ENCODE measurements at places on chromosomes 7 and 10.

DNA sequence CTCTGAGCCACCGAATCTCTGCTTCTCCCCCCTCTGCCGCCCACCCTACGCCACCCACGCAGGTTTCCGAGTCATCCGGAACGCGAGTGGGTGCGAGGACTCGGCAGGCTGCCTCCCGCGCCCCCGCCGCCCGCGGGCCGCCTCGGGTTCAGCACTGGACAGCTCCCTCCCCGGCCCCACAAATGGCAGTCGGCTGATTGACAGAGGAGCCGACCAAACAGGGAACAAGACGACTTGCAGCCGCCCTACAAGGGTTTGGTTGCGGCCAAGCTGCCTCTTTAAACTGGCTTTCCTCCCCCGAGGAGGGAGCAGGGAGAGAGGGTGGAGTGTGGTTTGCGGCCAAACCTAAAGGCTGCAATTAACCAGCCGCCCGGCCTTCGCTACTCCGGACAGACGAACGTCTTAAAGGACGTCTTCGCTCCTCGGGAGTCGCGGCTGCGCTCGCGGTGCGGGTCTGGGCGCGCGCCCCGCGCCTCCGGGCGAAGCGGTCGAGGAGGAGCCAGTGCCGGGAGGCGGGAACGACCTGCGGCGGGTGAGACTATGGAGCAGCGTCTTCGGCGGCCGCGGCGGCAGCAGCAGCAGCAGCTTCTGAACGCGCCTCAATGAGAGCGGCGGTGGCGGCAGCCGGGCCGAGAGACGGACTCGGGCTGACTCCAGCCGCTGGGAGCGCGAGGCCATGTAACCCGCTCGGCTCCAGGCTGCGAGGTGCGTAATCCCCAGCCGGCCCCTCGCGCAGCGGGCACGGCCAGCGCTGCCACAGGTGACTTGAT, at the start of gene GPR158:
Gene GPR158 (plus strand): TSS at position 541 of the 770 bp plus-strand sequence. CDS start 420 bp downstream, outside the sequence.
- no peak for DNase-seq

DNA sequence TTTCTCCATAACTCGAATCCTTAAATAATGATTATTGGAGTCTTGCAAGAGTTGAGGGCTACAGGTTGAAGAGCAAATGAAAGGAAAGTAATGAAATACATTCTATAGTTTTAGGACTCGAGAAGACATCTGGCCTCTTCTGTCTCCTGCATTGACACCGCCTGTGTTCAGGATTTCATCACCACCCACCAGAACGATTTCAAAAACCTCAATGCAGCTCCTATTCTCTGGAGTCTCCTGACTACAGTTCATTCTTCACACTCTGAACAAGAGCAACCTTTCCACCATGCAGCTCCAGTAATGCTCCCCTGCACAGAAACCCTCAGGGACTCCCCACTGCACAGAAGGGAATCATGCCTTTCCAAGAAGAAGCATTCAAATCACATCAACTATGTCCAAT, 5.5 kb downstream of the IL15RA start:
- DNase-seq, result no peak

DNA sequence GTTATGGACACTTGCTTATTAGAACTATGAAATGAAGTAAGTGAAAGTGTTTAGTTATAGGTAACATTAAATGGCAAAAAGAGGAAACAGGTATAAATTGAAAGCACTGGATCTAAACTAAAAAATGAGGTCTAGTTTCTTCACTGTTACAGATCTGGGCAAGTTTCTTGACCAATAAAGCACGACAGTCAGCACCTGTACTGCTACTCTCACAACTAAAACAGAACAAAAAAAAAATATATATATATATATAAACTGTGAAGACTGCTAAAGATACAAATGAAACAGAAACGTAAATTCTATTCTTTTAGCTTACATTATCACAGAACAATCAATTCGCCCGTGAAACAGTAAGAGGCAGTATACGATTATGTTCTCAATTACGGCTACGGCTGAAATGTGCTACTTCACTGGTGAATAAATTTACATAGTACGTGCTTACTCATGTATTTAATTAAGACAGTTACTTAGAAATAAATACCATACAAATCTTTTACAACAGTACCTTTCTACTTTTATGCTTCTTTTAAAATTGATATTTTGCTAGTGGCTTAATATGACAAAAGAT, 4.2 kb downstream of the AHR start:
- no peak for DNase-seq

DNA sequence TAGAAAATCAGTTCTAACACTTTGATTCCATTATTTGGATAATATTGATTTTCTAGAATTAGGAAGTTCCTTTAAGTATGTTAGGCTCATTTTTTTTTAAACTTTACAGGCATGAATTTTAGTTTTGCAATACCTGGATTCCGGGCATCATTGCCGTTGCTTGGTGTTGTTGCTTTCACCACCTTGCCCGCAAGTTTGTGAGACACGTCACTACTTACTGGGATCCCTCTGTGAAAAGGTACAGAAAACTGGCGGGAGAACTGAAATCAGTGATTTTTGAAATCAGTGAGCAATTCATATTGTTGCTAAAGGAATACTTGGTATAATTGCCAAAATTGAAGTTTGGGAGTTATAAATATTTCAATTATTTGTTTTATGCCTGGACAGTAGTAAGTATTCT, 232.3 kb upstream of the NPY start:
- no peak for DNase-seq

GRCh38 chr10:22647244-22647643, 67.1 kb downstream of the PIP4K2A start:
- DNase-seq, result no peak

- peak; percentile 15 for DNase-seq
These were observed at the start of gene UBE2D1 for GRCh38 chr10:58334817-58335305. Gene UBE2D1 (plus strand): TSS chr10:58335006. CDS start chr10:58335202, 196 bp downstream.

DNA sequence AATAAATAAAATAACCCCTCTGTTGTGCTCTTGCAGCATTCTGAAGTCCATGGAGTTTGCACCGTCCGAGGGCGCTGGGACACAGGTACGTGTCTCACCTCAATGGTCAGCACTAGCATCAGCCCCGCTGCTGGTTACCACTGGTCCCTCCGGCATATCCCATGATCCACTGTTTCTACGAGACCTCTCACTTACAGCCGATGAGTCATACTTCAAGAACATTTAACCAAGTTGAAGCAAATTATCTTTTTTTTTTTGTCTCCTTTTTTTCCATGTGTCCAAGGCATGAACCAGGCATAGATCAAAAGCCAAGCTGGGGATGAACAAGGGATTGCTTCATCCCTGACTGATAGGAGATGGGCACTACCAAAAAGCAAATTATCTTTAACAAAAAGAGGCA, 92.9 kb upstream of the SH2B2 start:
- DNase-seq, result no peak

GRCh38 chr10:70647086-70647485, 25.2 kb upstream of the ADAMTS14 start:
- no peak for DNase-seq

DNA sequence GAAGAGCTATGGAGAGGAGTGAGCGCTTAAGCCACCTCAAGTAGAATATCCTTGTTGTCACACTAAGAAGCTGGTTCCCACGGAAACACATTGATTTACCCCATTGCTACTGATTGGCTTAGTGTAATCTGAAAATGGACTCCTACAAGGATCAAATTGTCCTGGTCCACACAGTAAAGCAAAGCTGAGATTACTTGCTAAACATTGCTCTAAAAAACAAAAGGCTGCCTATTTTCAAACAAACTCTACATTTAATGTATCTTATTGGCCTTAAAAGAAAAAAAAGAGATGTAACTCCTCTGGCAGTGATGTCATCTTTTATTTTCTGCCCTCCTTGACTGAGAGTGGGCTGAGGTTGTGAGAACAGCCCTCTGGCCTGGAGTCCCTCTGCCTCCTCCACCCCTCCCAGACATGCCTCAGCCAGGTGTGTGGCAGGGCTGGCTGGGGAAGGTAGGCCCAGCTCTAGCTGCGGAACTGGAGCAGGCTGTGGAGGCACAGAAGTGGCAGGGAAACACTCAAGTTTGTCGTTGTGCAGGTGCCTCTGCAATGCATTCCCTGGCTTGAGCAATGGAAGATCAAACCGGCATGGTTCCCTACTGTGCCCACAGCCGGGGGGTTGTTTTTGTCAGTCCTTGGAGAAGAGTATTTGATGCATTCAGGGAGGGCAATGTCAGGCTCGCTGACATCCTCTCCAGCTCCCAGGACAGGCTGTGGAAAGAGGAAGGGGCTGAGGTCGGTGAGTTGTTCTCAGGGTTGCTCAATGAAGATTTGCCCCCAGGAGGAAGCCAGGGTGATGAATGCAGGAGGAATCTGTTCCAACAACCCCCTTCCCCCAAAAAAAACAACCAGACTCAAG, 9.1 kb downstream of the KLF6 start:
- DNase-seq, result no peak

DNA sequence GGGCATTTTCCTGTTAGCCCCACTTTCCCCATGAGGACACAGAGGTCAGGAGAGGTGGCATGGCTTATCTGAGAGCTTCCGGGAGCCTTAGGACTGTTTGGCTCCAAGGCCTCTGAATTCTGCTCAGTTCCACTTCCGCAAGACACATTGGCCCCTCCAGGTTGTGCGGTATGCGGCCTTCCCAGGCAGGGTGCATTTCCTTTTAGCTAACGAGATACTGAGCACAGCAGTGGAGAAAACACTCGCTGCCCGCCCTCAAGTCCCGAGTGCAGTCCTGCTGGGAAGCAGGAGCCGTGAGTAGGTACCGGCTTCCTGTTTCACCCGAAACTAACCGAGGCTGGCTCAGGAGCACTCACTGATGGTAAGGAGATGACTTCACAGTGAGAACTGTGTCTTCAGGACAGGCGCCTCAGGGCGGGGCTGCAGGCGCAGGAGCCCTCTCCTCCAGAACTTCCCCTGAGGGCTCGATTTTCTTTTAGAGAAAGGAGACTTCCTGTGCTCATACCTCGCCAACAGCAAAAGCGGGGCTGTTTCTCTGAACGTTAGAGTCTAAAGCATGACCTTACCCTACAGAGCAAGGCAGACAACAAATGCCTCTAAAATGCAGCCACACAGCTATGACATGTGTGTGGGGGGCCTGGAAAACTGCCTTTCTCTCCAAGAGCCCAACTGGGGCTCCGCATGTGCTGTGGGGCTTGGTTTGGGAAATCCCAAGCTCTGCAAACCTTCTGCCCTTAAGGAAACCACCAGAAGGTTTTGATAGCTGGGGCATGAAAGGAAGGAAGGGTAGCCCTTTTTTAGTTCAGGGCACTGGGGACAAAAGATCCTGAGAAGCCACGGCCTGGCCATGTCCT, 25.9 kb downstream of the RGS10 start:
- DNase-seq, result no peak

- DNase-seq, result no peak
These were observed 178.4 kb upstream of the LRRTM3 start for GRCh38 chr10:66747451-66747850.

DNA sequence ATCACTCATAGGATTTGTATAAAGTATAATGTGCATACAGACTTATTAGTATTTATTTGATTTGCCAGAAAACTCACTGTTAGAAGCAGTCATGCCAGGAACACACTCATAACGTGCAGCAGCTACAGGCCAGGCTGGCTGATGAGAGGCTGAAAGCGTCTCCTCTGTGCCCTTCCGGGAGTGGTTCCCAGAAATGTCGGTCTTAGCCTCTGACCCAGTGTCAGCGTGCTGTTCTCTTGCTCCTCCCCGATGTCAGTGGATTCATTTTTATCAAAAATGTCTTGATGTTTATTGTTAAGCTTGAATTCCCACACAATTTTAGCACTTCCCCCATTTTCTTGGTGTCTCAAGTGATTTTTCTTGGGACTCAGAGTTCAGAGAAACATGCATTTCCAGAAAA, 33.3 kb upstream of the GARS1 start:
- DNase-seq, result no peak

DNA sequence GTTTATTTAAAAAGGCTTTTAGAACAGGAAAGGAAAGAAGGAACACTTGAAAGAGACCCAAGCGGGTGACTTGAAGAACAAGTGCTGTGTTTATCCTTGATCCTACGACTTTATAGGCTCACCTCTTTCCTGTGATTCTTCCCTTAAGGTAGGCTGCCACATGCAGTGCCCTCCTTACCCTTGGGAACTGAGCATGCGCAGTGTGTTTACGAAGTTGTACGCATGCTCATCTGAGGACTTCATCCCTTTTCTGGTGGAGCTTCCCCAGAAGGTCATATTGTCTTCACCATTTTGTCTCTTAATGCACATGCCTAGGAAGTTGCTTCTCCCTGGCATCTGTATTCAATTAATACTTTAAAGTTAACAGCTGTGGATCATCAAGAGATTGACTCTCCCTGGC, 49.9 kb upstream of the VOPP1 start:
- DNase-seq, result no peak

DNA sequence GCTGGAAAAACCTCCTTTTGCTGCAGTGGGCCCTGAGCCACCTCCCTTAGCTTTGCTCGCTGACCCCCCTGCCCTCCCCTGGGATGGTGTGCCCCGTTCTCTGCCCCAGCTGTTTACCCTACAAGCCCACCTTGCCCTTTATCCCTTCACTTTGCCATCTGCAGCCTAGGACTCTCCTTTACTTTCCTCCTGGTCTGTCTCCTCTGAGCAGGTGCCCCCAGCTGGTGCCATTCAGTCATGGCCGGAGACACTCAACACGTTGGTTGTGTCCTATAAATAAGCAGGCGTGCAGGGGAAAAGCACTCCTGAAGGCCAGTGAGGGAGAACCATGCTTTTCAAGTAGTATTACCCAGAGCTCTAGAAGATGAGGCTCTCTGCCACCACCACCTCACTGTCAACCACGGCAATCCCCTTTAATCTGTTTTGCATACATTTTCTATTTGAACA, 6.1 kb downstream of the RASSF4 start:
- no peak for DNase-seq

- DNase-seq, result no peak
These were observed 62.4 kb upstream of the MKRN1 start for GRCh38 chr7:140541513-140542227.

- no peak for DNase-seq
These were observed 437.2 kb downstream of the MDFIC start for GRCh38 chr7:115359119-115359518.

DNA sequence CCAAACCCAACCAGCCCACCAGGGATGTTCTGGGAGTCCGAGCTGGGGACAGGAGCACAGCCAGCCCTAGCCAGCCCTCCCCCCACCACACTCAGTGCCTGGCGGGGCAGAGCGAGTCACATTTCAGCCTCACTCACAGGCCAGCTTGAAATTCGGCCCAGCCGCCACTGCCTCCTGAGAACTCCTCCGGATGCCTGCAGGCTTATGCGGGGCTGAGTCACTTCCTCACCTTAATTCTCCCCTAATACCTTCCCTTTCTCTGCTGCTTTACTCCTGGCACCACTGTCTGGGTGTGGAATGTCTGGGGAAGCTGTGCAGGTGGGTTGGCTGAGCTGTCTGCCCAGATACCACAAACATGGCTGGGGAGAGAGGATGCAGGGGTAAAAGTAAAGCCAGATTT, 22.6 kb upstream of the DLG5 start:
- DNase-seq, result no peak

DNA sequence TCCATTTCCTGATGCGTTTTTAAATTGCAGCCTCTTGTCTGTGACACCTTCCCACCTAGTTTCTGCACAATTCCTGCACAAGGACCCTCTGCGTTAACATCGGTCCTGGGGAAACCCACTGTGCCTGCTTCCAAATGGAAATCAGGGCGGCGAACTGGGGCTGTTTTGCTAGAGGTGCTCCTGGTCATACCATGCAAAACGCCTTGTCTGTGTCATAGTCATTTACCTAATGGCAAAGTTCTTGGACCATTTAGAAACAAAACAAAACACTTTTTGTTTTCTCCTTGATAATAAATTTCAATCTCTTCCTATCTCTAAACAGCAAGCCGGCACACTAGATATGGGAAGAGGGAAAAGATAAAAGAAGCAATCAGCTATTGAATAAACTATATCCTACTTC, 206.9 kb upstream of the KLF14 start:
- DNase-seq, result no peak

- no peak for DNase-seq
These were observed 995 bp upstream of the PARD3 start for GRCh38 chr10:34816085-34816496.

GRCh38 chr10:70352401-70353097, 29.9 kb downstream of the LRRC20 start:
- DNase-seq, result no peak

GRCh38 chr10:69389827-69390490, 26.8 kb downstream of the TACR2 start:
- DNase-seq, result no peak
